Activated naive CD8-positive, alpha-beta T cell treated with anti-CD3 and anti-CD28 coated beads, Interleukin-2, amount 50 U/mL, for 24 hours (primary cell): ENCODE measurements at places on chromosomes 11 and 22.

GRCh38 chr22:35567351-35568141, 26.9 kb downstream of the RASD2 start:
- DNase-seq: no peak

DNA sequence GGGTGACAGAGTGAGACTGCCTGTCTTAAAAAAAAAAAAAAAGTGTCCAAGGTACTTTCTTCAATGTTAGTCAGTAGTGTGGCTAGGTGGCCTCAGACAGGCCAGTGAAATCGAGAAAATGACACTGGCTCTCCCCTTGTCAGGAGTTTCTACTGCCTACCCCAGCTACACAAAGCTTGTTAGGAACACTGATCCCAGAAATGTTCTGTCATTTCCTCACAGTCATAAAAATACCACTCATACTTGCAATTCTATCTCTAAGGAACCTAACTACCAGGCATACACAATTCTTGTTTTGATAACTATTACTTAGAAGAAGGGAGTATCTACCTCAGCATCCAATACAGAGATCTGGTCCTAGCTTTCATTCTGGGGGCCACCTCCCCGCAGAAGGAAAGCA, 31.3 kb downstream of the ATP6V1E1 start:
- DNase-seq: no peak

- no peak for DNase-seq
Measured at GRCh38 chr11:108009497-108010370, 1.0 kb downstream of the CUL5 start.

DNA sequence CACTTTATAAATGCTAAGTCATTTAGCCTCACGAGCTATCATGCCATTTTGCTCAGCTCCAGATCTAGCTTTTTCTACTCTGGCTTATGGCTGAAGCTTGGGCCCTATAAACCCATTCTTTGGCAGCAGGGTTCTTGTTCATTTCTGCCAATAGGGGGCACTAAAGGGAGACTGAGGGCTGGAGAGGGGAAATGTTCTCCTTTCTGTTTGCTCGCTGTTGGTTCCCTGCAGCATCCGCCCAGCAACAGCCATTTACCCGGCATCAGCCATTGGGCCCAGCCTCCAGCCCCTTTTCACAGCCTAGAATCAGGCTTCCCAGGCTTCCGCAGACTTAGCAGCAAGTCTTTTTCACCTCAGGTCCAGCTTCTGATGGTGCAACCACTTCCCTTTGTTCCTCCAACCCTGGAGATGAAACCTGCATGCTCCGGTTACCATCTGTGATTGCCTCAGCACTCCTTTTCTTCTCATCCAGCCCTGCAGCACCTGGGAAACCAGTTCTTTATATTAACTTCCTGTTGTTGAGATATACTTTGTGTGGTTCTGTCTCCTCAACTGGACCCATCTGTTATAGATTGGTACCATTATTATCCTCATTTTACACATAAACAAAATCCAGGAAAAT, 4.2 kb upstream of the ME3 start:
- DNase-seq: no peak

DNA sequence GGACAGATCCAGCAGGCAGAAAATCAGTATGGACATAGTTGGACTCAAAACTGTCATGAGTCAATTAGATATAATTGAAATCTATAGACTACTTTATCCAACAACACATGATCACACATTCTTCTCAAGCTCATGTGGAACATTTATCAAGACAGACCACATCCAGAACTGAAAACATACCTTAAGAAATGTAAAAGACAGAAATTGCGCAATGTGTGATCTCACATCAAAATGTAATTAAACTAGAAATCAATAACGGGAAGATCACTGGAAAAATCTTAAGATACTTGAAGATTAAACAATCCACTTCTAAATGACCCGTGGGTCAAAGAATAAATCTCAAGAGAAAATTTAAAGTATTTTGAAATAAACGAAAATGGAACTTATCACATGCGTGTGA, 435.3 kb downstream of the OPCML start:
- DNase-seq: no peak
